ENCODE measurements at places on chromosomes 4 and X. TPM values are rescaled to one million over a fixed set of nuclear protein-coding genes. Genes with fewer than 3 reads are reported as not detected.

GRCh38 chrX:30957753-30958152 is 68.7 kb upstream of the TAB3 start:
- DNase-seq: no peak

DNA sequence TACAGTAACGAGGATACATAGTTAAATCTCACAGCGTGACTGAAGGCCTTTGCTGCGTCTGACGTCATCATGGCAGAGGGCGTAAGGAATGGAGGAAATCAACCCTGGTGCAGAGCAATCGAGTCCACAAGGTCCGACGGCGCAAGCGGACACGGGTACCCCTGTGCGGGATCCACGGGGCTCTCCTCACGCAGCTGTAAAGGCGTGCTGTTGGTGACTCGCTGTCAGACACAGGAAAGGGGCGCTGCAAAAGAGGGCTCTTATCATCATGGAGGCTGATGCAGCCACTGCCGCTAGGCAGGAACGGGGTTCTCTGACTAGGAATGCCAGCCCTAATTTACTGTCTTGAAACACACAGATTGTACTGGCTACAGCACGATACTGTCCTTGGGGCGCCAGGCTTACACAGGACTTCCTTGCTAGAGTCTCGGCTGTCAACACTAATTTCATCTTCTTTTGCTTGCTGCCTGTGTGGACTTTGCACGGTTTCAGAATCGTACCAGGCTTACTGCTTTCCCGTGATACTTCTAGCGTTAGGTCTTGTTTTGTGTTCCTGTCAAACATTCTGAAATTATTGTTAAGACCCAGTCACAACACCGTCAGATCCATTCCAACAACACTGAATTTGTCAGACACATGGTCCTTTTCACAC is 13.6 kb downstream of the RNF212 start:
- no peak for DNase-seq

DNA sequence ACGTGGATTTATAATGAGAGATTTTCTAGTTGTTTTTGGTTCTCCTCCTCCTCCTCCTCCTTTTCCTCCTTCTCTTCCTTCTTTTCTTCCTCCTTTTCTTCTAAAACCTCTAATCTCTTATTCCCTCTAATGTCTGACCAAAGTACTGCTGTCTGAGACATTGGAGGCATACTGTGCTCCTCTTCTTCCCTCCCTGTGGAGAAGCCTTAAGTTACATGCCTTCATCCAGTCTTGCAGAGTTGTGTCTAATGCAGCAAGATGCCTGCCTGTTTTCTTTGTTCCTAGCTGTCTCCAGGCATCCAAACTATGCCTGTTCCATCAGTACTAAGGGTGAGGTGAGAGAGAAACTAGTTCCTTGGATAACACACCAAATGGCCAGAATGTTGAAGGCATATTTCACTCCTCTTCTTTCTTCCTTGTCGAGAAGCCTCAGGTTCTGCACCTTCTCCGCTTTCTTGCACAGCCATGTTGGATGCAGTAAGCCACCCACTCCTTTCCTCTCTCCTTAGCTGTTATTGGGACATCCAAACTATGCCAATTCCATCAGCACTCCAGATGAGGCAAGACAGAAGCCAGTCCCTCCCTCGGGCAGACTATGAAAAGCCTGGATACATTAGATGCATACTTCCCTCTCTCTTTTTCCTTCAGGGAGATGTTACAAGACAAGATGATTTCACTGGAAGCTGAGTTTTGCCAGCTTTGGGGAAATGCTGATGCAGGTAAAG is 285.7 kb upstream of the TRAM1L1 start:
- no peak for DNase-seq

DMRTC1 gene
- polyA plus RNA-seq: not detected

IQSEC2 gene
- polyA plus RNA-seq: 19.9 TPM
